ENCODE measurements at places on chromosomes 6 and 20.

- DNase-seq: no peak
These were observed 564.8 kb upstream of the CDH4 start for GRCh38 chr20:60687213-60687612.

- peak; percentile 66 for DNase-seq
These were observed 47.0 kb downstream of the WDR27 start for GRCh38 chr6:169654598-169655391.

DNA sequence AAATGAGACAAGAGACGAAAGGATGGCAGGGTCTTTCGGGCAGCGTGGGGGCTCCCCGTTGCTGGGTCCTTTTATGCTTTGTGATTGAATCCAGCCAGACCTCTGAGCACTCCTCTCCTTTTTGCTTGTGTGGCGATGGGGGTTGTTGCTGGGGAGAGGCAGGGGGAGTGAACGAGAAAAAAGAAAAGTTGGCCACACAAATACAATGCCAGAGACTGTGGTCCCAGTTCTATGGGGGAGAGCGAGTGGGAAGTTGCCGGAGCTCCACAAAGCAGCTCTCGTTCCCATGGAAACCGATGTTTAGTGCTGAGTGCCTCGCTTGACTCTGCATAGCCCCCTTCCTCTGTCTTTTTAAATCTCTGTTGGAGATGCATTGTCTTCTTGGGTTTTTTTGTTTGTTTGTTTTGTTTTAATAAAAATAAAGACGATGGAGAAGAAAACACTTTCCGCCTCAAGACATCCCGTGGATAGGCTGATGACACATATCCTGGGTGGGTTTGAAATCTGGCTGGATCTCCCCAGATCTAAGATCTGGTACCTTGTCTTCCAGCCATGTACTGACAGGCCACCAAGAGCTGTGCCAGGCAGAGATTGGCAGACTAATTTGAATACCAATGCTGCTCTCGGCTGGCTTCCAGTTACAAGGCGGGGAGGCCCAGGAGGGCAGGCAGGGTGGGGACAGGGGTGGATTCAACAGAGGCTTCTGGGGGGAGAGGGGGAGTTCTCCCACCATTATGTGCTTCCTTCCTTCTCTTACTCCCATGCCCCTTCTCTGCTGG, 529.3 kb downstream of the QKI start:
- no peak for DNase-seq

DNA sequence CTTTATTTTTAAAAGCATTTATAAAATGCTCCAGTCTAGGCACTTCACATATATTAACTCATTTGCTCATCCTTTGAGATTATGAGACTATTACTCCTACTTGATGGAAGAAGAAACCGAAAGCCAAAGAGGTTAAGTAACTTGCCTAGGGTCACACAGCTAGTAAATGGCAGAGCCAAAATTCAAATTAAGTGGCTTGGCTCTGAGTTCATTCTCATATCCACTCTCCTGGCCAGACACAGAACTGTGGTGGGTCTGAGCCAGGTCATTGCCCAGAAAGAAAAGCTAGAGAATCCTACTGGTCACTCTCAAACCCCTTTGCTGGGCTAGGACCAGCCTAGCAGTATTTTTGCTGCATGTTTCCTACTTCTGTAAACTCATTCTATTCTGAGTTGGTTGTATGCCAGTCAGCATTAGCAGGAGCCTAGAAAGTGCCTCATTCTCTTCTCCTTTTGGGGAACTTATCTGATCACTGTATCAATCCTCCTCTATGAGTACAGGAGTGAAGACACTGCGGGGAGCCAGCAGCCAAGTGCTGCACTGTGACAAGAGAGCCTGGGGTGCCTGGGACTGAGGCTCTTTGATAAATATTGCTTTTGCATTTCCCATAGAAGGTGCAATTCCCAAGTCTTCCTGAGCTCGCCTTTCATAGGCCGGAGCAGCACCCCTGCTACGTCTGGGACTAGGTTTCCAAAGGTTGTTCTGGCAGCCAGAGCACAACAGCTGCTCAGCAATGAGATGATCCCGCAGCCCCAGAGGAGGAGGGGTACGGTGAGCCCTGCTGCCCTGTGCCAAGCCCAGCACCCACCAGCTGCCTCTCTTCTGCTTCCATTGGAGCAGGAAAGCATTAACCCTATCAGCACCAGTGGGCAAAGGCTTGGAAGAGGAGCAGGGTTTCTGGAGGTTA, 728.3 kb downstream of the MAFB start:
- DNase-seq: no peak

GRCh38 chr6:55136916-55137315, 37.4 kb upstream of the HCRTR2 start:
- no peak for DNase-seq

GRCh38 chr20:40502576-40502975, 186.5 kb downstream of the MAFB start:
- DNase-seq: no peak

DNA sequence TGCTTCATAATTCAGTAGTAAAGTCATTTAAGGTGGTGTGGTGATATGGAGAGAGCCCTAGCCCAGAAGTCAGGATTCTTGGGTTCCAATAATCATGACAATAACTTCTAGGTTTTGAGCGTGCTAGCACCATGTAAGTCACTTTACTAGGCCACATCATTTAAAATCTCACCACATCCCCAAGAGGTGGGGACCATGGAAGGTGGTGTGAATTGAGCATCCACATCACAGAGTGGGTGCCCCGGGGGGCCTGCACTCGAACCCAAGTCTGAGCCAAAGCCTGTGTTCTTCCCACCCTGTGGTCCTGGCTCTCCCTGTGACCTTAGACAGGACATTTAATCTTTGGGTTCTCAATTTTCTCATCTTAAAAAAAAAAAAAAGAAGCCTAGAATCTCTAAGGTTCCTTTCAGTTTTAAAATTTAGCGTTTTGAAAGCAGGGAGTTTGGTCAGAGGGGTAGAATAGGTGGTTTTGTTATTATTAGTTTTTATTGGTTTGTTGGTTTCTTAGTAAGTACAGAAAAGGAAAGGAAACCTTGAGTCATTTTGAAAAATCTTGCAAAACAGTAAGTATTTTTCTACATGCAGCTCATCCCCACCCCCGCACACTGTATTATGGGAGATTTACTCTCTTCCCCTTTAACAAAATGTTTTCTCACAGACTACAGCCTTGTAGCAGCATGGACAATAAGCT, 26.4 kb downstream of the ARMC2 start:
- peak; percentile 50 for DNase-seq

- no peak for DNase-seq
These were observed 179.7 kb upstream of the SUPT3H start for GRCh38 chr6:45557454-45557853.

- no peak for DNase-seq
These were observed 16.0 kb downstream of the HTR1B start for GRCh38 chr6:77447254-77447653.

DNA sequence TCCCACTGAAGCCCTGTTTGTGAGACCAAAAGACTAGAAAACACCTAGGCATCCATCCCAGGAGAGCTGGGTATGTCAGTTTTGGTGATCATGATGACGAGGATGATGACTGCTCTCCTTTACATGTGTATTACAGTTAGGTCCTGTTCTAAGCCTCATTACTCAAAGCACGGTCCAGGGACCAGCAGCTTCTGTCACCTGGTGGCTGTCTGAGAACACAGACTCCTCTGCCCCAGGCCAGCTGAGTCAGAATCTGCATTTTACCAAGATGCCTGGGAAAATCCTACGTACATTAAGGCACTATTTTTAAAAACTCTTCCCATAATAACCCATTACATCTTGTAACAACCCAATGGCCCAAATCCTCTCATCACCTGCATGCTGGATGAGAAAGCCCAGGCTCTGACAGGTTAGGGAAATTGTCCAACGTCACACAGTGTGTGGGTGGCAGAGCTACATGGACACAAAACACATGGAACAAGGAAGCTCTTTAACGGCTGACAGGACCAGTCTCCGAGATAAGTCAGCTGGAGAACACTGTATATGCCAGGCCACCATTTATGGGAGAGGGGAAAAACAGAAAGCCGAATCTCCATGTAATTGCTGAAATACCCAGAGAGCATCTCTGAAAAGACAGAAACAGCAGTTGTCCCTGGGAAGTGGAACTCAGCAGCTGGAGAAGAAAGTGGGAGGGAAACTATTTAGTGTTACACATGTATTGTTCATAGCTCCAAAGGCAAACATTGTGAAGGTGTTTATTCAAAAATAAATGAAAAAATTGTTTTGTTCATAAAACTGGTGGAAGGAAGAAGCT, 65.4 kb downstream of the BMP7 start:
- DNase-seq: no peak

DNA sequence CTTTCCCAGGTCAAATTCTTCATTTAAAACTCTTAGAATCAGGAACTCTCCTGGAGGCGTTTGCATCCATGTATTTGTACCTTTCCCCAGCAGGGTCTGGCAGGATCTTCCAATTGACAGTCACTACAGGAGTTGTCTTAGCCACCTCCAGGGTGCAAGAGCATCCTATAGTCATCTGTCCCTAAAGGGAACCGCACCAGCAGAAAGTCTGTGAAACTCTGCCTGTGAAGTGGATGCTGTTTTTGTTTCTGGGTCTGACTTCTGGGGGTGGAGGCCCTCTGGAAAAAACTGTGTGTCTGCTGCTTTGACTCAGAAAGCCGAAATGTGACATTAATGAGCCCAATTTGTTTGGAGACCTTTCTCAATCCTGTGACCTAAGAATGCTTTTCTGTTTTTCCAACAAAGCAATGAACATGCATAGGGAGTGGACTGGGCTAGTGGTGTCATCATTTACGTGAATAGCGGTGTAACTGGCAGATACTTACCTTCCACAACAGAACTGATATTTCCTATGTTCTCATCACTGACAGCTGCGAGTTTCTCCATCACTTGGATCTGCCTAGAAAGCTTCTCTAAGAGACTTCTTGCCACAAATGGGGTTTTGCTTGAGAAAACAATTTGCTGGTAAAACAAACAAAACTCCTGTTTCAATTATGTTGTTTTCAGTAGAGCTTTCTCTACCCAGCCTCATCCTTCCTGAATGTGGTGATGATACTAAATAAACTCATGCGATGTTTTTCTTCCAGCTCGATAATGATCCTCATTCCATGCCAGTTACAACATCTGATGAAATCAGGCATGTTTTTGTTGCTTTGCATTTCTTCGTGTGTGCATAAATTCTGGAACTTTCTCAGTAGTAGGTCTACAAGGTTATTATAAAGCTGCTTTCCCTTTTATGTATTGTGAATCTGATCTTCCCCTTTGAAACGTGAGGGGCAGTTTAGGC, 33.3 kb upstream of the ARMH2 start:
- no peak for DNase-seq

DNA sequence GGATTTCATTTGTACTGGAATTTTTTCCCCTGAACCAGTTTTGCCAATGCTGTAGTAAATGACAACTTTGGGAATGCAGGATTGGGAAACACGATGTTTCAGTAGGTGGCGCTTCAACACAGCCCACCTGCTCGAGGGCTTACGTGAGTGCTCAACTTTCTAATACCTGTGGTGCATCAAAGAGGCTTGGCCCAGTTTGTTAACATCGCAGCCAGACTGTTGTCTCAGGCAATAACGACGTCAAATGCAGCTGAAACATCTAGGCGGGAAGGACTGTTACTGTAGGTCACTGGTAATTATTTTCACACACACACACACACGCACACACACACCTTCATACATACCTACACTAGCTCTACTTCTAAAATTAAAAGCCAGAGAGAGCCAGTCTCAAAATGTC, 815.5 kb upstream of the SLC35B3 start:
- DNase-seq: no peak

DNA sequence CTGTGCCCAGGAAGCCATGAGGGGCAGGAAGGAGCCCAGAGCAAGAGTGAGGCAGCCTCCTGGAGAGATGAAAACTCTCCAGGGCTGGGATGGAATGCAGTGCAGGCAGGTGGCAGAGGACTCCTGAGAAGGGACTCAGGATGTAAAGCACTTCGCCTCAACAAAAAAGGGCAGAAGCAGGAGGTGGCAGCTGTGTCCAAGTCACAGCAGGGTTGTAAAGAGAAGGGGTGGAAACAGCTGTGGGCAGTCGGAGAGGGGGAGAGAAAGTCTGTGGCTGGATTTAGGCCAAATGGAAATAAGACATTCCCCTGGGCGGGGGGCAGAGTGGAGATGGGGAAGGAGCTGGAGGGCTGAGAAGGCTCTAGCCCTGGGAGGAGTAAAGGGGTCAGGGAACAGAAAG, 34.9 kb downstream of the CYP21A2 start:
- DNase-seq: peak; percentile 12

DNA sequence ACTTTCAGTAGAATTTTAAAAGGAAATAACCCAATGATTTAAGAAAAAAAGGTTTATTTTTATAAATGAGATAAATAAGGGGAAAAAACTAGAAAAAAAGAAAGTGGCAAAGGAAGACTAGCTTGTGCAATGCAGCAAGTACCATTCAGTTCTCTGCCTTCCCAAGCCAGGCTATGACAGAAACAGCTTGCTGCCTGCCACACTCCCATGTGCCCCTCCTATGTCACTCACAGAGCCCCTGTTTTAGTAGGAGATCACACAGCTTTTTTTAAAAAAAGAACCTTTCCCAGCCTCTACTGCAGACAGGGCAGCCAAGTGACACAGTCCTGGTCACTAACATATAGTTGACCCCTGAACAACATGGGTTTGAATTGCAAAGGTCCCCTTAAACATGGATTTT, 13.5 kb downstream of the TBC1D7 start:
- no peak for DNase-seq

DNA sequence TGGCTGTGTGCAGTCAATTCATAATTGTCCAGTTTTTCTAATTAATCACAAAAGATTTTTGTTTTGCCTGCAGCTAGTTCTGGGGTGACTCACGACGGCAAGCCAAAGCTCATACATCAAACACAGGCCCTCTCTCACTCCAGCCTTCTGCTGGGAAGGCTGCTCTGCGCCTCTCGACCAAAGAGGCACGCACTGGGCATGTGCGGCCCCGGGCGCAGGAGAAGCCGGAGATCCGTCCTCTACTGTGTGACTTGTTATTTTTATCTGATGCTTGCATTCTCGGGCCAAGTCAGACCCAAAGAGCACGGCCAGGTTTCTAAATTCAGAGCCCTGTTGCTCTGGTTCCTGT, 98.5 kb downstream of the TFAP2A start:
- no peak for DNase-seq

- no peak for DNase-seq
These were observed 539.7 kb downstream of the QKI start for GRCh38 chr6:163954088-163954775.

- DNase-seq: no peak
These were observed 6.3 kb downstream of the OSER1 start for GRCh38 chr20:44204156-44204831.

DNA sequence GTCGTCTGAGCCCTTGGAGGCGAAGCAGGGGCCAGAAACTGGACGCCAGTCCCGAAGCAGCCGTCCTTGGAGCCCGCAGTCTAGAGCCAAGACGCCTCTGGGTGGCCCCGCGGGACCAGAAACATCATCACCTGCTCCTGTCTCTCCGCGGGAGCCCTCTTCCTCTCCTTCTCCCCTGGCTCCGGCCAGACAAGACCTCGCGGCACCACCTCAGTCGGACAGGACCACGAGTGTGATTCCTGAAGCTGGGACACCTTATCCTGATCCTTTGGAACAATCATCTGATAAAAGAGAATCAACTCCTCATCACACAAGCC, 416 bp downstream of the RSPH4A start:
- peak; percentile 10 for DNase-seq

GRCh38 chr20:53399083-53399482, 194.6 kb downstream of the ZNF217 start:
- no peak for DNase-seq

Measured in mucosa of descending colon (tissue), 3 donors.